ENCODE measurements at places on chromosomes 2 and 18.

- no peak for DNase-seq
These were observed 1.3 kb upstream of the SCTR start for GRCh38 chr2:119525614-119526013.

DNA sequence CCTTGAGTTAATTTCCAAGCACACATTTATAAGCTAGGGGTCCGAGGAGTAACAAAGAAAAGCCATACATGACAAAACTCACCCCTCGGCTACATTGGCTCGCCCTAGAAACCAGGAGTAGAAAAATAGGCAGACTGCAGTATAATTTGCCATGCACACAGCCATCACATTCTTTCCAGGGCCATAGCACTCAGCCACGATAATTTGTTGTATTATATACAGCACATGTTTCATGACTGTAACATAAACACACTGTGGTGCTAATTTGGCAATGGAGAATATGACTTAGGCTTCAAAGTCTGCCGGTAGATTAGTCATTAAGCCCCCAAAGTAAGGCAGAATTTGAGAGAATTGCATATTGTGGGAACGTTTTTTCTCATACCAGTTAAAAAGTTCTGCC, 254.9 kb downstream of the ZNF521 start:
- DNase-seq: no peak

DNA sequence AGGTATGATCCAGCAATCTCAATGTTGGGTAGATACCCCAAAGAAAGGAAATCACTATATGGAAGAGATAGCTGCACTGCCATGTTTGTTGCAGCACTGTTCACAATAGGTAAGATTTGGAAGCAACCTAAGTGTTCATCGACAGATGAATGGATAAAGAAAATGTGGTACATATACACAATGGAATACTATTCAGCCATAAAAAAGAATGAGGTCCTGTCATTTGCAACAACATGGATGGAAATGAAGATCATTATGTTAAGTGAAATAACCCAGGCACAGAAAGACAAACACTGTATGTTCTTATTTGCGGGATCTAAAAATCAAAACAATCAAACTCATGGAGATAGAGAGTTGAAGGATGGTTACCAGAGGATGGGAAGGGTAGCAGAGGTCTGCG, 372.4 kb upstream of the SPRED2 start:
- DNase-seq: no peak

- no peak for DNase-seq
These were observed 364.0 kb downstream of the LRATD1 start for GRCh38 chr2:14996351-14997014.

GRCh38 chr2:159160954-159161353, 125.5 kb downstream of the WDSUB1 start:
- DNase-seq: no peak

- DNase-seq: no peak
These were observed 100.5 kb upstream of the LMAN1 start for GRCh38 chr18:59459369-59460071.

DNA sequence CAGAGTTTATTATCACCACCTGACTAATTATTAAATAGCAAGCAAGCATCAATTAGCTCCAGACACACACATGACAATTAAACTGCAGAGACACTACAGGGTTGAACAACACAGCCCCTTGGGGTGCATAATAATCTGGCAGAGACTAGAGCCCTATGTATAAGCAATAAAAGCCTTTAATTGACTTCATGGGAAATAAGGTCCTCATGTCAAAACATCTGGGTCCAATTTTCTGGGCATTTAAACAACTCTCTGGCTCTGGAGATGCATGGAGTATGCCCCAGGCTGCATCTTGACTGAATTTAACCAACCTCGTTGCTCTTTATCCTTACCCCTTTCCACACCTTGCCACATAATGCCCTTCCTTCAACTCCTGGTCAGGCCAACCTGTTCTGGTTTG, 270.7 kb upstream of the THUMPD2 start:
- DNase-seq: no peak

All from tibial nerve (tissue), 4 donors.